ENCODE measurements at places on chromosomes 6 and 20.

GRCh38 chr20:64114356-64114971 lies 7.1 kb upstream of the NPBWR2 start:
- DNase-seq = no peak

- DNase-seq = no peak
Observed at GRCh38 chr6:88168362-88168761, 2.2 kb upstream of the CNR1 start.

DNA sequence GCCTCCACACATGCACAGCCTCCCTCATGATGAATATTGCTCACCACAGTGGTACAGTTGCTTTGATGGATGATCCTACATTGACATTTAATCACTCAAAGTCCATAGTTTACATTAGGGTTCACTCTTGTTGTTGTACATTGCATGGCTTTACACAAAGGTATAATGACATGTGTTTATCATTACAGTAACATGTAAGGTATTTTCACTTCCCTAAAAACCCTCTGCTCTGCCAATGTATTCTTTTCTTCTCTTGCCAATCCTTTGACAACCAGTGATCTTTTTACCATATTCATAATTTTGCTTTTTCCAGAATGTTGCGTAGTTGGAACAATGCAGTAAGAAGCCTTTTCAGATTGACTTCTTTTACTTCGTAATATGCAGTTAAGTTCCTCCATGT lies 166.6 kb upstream of the KHDRBS2 start:
- no peak for DNase-seq

- DNase-seq = no peak
Observed at GRCh38 chr6:32607263-32607987, 17.8 kb upstream of the HLA-DRB1 start.

- DNase-seq = no peak
Observed at GRCh38 chr20:46062151-46062550, 27.6 kb downstream of the NCOA5 start.

- no peak for DNase-seq
Observed at GRCh38 chr6:112929641-112930040, 582.5 kb downstream of the RFPL4B start.

- DNase-seq = no peak
Observed at GRCh38 chr6:4891141-4891540, 112.7 kb downstream of the RPP40 start.

DNA sequence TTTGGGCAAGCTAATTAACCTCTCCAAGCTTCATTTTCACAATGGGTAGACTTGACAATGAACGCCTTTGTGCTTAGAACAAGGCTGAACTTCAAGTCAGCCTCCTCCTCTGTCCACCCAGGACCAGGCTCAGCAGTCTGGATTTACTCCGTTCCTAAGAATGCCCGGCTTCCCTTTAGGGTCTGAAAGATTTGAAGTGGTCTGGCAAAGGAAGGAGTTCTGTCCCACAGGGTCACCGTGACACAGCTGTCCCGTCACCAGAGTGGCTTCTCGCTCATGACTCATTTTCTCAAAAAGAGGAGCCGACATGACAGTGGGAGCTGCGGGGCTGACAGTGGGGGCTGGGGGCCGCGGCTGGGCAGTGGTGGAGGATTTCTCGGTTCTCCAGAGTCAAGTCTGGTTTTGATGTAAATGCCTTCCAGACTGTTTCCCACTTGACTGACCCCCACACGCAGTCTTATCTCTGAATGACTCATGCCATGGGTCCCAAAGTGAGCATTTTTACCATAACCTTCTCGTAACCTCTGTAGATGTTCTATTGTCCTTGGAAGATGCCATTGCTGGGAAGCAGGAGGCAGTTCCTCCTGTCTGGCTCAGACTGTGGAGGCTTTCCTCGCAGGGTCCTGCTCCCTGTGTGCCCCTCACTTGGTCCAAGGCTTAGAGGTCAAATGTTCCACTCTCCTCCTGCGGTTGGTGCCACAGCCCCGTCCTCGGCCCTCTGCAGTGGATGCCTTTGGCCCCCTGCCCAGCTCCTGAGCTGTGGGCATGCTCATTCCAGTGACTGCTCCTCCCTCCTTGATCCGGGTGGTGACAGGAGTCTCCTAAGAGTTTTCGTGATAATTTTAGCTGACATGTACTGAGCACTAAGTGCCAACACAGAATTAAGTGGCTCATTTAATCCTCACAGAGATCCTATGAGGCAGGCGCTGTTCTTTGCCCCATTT lies 253.1 kb downstream of the FNDC1 start:
- DNase-seq = no peak

- peak; percentile 7 for DNase-seq
Observed at GRCh38 chr20:32115211-32115767, 5.8 kb downstream of the TM9SF4 start.

GRCh38 chr6:71468841-71469700 lies 180.5 kb downstream of the OGFRL1 start:
- no peak for DNase-seq

- no peak for DNase-seq
Observed at GRCh38 chr6:119934816-119935215, 585.3 kb upstream of the MAN1A1 start.

GRCh38 chr6:127367023-127367375 lies 23.6 kb upstream of the ECHDC1 start:
- no peak for DNase-seq

Measured in right kidney (tissue), 9 donors.